NCI-H1105 treated with DMSO at 0.1 percent for 48 hours (cell line): ENCODE measurements at places on chromosomes 1 and 21.
A peak's percentile ranks its signal among the peaks of the same experiment; 100 is the strongest.

- DNase-seq = peak; percentile 58
These were observed 37.7 kb upstream of the ATG4C start for GRCh38 chr1:62746086-62746808.

DNA sequence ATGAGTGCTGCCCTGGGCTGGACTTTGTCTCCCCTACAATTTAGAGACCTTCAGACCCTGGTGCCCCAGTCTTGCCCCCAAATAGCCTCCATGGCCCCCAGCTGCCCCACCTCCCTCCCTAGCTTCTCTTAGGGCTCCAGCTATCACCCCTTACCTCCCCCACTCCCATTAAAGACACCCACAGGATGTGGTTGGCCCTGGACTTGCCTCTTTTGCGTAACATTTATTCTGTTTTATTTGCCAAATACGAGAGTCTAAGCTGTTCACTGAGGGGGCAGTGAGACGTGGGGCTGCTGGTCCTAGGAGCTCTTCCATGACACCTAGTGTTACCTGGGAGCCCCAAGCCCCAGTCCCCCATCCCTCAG is 4.5 kb downstream of the ZC3H12A start:
- DNase-seq = no peak

DNA sequence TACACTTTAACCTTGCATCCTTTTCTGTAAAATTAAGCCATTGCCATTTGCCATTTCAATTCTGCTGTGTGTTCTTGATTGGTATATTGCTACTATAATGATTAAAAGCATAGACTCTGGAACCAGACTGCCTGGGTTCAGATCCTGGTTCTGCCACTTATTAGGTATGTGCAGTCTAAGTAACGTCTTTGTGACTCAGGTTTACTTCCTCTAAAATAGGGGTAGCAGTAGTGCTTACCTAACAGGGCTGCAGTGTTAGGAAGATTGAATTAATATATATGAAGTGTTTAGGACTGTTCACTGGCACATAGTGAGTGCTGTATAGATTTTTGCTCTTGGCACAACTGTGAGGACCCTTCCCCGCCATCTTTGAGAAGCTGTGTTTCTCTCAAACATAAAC is 4.4 kb downstream of the CDC42 start:
- no peak for DNase-seq

GRCh38 chr1:23452011-23452411 is 27.5 kb upstream of the TCEA3 start:
- peak; percentile 68 for DNase-seq

DNA sequence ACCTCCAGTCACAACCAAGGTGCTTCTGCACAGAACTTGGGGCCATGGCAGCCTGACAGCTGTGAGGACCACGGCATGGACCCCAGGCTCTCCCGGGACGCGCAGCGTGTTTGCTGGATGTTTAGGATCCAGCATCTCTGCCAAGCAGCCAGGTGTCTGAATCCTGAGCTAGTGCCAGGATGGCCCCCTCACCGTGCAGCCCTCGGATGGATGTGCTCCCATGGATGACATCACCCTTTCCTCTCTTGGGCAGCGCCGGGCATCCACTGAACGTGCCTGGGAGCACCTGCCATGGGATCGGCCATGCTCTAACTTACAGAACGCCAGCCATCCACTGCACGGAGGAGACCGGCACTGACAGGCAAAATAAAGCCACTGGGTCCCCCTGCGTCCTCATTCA is 53.9 kb downstream of the PRDM15 start:
- DNase-seq = no peak

GRCh38 chr1:107593501-107594209 is 371.3 kb downstream of the VAV3 start:
- no peak for DNase-seq

DNA sequence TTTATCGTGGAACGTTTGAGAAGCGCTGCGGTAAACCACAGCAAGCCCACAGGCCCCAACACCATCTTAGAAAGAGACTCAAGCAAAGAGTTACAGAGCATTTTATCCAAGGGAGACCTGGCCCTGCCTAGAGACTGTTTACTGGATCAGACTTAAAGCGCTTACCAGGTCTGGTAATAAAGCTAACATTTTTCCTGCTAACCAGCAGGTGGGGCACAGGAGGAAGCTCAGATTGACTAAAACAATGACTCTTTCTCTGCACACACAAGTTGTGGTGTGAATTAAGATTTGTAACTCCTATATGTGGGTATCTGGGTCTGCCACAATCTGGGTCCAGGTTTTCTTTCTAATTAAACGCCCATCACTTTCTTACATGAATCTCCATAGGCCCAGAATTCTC is 136.5 kb upstream of the ETS2 start:
- DNase-seq = peak; percentile 31

DNA sequence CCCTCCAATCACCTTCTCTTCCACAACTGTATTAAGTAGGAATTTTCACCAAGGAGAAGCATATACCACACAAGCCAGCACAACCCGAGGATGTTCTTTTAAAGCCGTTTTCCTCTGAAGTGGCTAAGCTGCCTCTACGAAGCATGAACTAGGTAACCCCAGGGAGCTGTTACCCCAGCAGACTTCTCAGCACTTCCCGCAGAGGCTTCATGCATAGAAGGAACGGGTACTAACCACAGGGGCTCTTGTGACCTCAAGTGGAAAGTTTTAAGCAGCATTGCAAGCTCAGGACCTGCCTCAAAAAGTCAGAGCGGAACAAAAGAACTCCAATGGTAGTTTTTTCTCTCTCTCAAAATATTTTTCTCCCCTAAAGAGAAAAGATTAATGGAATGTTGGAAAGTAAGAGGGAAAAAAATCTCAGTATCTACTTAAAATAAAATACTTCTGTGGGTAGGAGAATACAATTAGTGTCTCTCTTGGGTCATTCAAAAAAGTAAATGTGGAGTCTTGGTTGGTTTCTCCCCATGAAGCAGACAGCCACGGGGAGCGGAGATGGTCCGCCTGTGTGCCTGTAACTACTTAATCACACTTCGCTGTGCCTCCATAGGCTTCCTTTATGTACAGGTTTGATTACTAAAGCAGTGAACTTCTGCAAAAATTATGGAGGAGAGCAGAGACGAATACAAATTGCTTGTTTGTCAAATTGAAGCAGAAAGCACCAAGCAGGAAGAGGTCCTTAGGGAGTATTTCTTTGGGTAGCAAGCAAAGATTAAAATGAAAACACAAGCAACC is 40.9 kb downstream of the STX6 start:
- no peak for DNase-seq

- no peak for DNase-seq
These were observed 115.6 kb downstream of the BRINP2 start for GRCh38 chr1:177286396-177286795.

- no peak for DNase-seq
These were observed 124.7 kb upstream of the C1orf21 start for GRCh38 chr1:184262109-184262508.

DNA sequence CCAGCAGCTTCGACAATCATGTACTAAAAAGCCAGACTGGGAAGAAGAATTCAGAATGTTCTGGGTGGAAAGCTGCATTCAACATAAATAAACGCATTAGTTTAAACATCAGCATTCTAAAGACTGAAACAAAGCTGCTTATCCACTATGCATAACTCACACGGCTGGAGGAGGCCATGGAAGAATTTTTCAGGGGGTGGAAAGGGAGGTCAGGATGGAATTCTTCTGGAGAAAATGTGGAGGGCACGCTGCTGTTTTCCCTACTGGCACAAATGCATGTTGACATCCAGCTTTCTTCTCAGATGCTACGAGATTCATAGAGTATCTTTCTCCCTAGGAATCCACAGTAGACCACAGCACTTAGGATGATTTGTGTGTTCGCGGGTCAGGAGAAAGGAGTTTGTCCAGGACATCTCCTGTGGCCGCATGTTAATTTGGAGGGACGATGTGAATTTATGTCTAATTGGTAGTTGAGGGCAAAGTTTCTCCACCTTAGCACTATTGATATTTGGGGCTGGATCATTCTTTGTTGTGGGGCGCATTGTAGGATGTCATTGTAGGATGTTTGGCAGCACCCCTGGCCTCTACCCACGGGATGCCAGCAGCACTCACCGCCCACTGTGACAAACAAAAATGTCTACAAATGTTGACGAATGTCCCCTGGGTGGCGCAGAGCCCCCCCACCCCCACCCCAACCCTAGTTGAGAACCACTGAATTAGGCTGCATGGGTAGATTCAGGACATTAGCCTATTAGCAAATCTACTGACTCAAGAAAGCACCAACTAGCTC is 86.5 kb upstream of the KAZN start:
- no peak for DNase-seq

DNA sequence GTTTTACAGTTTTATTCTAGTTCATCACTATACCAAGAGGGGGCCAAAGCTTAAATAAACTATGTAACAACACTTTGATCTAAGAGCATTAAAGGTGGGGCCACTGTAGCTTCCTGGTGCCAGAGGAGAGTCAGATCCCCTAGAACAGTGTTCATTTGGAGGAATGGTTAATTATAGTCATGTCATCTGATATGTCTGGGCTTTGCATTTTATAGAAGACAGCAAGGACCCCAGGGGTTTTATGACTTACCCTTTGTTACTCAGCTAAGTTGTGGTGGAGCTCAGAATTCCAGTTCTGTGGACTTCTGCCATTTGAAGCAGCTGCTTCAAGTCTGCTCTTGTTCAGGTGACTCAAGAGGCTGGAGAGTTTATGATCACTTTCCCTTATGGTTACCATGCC is 16.7 kb downstream of the KDM4A start:
- DNase-seq = no peak

- no peak for DNase-seq
These were observed 14.5 kb downstream of the NPHP4 start for GRCh38 chr1:5977494-5978444.

- DNase-seq = peak; percentile 41
These were observed 104.9 kb upstream of the TMPRSS2 start for GRCh38 chr21:41612674-41613532.

- no peak for DNase-seq
These were observed 25.2 kb upstream of the RCAN1 start for GRCh38 chr21:34639882-34640788.

GRCh38 chr1:72003092-72003491 is 279.2 kb downstream of the NEGR1 start:
- DNase-seq = no peak

GRCh38 chr1:224127925-224128819 is 14.3 kb downstream of the FBXO28 start:
- no peak for DNase-seq

DNA sequence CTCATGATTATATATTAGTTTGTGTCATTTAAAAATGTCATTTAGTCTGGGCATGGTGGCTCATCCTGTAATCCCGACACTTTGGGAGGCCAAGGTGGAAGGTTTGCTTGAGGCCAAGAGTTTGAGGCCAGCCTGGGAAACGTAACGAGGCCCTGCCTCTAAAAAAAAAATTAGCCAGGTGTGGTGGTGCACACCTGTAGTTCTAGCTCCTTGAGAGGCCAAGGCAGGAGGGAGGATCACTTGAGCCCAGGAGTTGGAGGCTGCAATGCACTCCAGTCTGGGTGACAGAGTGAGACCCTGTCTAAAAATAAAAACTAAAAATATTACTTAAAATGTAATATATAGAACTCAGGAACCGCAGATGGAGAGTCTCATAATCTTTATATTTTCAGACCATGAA is 34.6 kb downstream of the RUNX3 start:
- DNase-seq = no peak

DNA sequence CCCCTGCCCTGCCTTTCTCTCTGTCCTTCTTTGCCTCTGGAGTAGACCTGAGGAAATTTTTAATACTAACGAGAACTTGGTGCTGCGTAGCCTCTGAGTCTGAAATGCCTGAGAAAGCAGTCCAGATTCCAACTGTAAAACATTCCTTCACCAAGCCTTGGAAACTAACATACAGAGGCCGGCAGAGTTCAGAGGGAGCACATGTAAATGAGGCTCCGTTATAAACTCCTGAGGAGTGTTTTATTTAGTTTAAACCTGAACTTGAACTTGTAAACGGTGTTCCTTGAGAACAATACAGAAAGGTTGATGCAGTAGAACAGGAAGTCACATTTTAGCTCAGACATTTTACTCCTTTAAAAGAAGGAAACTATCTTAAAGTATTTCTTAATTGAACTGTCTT is 280.7 kb downstream of the TM2D1 start:
- no peak for DNase-seq

DNA sequence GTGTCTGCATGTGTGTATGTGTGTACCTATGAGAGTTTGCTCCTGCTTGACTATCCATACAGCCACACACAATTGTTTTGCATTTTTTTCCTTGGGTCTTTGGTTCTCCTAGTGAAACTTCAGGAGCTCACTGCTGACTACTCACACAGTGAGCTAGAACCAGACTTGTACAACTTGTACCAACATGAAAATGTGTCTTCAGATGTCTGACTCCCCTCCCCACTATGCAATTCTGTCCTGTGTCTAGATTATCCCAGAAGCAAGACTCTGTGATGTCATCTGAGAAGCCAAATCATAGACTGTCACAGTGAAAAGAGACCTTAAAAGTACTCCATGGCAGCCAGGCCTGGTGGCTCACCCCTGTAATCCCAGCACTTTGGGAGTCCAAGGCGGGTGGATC is 49.7 kb downstream of the ELAVL4 start:
- no peak for DNase-seq

GRCh38 chr1:201463071-201463552 is 5.9 kb downstream of the PHLDA3 start:
- DNase-seq = no peak

GRCh38 chr1:110606657-110607535 is 738 bp upstream of the KCNA2 start:
- peak; percentile 31 for DNase-seq

GRCh38 chr21:14550135-14550534 is 4.0 kb upstream of the SAMSN1 start:
- no peak for DNase-seq

DNA sequence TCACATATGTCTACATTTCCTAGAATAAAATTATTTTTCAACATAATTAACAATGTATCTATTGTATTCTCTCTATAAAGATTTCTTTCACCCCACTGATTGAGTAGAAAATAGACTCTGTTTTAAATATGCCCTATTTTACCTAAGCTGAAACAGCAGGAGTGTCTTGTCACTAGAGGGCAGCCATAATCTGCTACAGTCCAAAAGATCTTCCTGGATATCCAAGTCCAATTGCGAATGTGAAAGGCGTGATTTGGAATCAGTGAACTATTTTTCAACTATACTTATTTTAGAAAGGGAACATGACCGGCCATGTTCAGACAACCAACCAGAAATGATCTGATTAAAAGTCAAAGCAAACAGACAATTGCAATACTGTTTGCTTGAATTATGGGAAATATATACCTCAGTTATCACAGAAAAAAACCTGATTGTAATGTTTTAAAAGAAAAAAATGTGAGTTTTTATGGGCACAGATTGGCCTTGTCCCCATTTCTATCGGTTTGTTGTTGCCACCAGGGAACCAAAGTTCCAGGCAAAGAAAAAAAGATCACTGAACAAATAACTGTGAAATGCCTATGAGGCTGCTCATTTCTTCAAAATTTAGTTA is 1211.0 kb upstream of the ADGRL4 start:
- DNase-seq = peak; percentile 51

GRCh38 chr1:172494166-172494565 is 38.8 kb upstream of the SUCO start:
- DNase-seq = no peak

DNA sequence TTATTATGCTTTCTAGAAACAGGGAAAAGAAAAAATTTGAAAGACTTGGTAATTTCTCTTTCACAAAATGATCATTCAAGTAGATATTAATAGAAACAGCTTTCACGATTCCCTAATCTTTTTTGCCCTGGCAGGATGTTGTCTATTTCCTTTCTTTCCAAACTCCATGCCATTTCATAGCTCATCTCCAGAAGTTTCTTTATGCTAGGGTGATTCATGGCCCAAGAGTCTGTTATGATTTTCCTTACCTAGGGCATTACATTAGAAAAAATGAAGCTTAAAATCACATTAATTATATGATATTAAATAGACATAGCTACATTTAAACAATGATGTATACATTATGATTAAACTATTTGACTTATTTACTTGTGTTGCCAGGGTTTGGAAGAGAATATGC is 762.1 kb downstream of the LTN1 start:
- no peak for DNase-seq
